ENCODE measurements at places on chromosomes 13 and 19.
A peak's percentile ranks its signal among the peaks of the same experiment; 100 is the strongest.

GRCh38 chr19:13644645-13645044 lies 119.7 kb upstream of the MRI1 start:
- no peak for DNase-seq

- peak; percentile 56 for DNase-seq
Measured at GRCh38 chr19:43534816-43535761, 2.1 kb downstream of the ZNF575 start.

GRCh38 chr19:13507053-13507611 lies 853 bp upstream of the CACNA1A start:
- peak; percentile 41 for DNase-seq

DNA sequence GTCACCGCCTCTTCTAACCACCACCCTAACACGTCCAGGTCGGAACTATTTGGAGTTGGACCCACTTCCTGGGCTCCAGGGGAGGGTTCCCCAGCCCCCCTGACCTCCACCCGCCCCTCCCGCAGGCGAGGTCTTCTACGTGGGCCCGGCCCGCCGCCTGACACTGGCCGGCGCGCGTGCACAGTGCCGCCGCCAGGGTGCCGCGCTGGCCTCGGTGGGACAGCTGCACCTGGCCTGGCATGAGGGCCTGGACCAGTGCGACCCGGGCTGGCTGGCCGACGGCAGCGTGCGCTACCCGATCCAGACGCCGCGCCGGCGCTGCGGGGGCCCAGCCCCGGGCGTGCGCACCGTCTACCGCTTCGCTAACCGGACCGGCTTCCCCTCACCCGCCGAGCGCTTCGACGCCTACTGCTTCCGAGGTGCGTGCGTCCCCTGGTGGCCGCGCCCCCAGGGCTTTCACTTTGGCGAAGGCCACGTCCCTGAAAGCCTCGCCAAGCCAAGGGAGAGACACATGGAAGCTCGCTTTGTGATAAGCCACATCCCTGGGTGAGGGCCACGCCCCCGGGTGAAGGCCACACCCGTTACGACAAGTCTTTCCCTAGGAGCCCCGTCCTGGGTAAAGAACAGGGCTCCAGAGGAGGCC lies 13.2 kb downstream of the NCAN start:
- DNase-seq = peak; percentile 46

GRCh38 chr13:80388506-80388905 lies 47.6 kb upstream of the SPRY2 start:
- DNase-seq = no peak

DNA sequence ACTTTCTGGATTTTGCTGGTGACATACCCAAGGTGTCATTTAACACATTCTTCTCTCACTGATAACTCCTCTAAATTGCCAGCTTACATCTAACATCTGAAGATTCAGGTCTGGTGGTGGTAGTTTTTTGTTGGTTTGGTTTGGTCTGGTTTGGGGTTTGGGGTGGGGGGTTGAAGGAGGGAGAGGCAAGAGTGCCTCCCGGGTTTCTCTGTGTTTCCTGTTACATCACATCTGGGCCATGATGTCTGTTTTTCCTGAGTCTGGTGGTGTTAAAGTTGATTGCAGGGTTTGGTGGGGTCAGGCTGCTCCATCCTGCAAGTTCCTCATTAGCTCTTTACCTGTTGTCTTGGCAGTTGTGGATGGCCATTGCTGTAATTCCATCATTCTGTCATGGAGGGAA lies 155.8 kb upstream of the UBL3 start:
- DNase-seq = no peak

GRCh38 chr13:80705371-80706163 lies 364.6 kb upstream of the SPRY2 start:
- no peak for DNase-seq

DNA sequence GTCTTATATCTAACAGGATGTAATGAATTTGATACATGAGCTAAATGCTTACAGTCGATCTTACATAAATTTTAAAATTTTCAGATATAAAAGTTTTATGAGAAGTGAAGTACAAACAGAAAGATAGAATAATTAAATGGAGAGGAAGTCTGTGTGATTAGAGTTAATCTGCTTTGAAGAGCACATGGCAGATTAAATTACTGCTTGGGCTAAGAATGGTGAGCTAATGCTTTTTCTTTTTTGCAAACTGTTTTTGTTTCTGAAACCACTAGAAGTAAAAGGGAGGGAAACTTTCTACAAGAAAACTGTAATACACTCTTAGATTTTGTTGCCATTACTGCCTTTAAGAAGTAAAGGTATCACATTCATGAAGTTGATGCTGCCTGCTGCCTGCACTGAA lies 96.3 kb upstream of the SPRY2 start:
- DNase-seq = no peak

DNA sequence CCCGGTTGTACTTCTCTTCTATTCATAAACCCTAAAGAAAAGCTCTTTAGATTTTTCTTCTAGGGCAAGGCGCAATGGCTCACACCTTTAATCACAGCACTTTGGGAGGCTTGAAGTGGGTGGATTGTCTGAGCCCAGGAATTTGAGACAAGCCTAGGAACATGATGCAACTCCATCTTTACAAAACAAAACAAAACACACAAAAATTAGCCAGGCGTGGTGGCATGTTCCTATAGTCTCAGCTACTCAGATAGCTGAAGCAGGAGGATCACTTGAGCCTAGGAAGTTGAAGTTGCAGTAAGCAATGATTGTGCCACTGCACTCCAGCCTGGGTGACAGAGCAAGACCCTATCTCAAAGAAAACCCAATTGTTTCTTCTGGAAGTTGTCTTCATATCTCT lies 240.3 kb downstream of the SHISA2 start:
- DNase-seq = no peak

- DNase-seq = no peak
Measured at GRCh38 chr19:7645163-7645562, 8.3 kb downstream of the STXBP2 start.

GRCh38 chr13:44989941-44990340 lies 603 bp downstream of the GPALPP1 start:
- DNase-seq = no peak
